ENCODE measurements at places on chromosomes 7 and 10.
A peak's percentile ranks its signal among the peaks of the same experiment; 100 is the strongest.

DNA sequence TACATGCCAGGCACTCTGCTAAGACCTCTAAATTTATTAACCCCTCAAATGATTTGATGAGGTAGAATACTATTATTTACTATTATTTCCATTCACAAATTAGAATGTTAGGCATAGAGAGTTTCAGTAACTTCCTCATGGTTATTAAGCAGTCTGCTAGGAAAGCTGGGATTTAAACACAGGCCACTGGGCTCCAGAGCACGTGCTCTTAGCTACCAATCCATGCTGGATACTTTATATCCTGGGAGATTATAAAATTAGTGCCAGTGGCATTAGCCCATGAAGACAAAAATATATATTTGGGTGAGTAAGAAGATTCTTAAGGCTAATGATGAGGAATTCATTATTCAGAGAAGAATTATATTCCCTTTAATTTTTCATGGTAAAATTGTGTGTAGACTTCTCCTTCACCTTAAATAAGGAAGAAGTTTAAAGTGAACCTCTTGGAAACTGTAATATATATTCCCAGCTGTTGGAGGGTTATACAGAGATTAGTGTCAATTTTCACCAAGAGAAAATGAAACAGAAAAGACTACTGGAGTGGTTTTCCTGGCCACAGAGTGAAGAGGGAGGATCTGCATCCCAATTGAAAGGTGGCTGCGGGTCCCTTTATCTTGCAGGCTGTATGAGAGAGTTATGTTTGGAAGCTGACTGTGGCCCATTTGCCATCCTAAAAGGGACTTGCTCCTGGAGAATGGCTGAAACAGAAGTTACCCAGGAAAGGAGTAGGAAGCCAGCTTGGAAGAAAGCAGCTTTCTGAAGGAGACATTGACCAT is 334.3 kb upstream of the TEX47 start:
- DNase-seq: no peak

- peak; percentile 77 for DNase-seq
Measured at GRCh38 chr10:73096041-73096448, 621 bp downstream of the P4HA1 start.

DNA sequence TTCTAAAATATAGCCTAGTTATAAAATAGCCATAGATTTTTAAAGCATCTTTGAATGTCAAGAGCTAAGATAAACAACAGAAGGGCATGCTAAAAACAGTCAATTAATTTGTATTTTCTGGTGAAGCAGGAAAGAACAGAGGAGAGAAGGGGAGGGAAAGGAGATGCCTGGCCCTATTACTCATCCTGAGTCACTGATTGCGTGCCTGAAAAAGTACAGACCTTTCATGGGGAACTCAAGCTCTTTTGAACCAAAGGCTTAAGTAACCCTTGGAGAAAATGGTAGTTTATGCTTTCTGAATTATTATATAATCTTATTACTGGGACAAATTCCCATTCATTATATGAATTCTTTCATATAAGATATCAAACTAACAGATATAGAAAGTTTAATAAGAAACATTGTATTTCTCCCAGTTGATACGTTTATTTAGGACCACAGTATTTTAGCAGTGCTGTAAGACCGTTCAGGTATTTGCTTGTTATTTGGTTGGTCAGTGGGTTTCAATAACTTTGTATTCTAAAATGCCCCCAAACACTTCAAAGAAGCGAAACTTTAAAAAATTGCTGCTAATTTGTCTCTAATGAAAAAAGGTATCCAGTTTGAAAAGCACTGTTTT is 151.3 kb downstream of the HGF start:
- no peak for DNase-seq

- peak; percentile 5 for DNase-seq
Measured at GRCh38 chr10:86400705-86401587, 34.4 kb upstream of the GRID1 start.

DNA sequence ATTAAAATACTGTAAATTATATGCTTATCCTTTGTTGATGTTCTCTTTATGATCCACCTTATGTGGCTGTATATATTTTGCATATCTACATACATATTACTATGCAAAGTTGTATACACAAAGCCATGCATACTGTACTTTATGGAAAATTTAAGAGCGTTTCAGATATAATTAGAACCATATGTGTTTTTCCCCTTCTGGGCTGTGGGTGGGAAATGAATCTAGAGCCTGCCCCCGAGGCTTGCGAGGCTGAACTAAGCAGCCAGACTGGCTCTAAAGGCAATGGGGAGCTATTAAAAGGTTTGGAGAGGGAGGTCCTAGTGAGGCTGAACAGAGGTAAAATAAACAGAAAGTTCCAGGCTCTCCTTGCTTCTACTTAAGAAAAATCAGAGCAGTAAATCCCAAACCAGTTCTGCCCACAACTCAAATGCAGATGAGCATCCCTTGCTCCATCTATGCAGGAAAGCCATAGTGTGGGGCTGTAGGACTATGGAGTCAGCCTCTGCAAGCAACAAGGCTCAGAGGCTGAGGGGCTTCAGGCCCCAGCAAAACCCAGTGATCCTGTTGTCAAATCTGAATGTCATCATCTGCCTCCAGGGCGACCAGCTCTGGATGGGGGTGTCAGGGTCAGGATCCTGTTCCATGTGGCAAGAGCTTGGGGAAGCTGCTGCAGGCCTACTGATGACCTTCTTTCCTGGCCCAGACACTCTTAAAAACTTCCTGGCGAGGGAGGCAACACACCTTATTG is 14.1 kb upstream of the DDIT4 start:
- no peak for DNase-seq

DNA sequence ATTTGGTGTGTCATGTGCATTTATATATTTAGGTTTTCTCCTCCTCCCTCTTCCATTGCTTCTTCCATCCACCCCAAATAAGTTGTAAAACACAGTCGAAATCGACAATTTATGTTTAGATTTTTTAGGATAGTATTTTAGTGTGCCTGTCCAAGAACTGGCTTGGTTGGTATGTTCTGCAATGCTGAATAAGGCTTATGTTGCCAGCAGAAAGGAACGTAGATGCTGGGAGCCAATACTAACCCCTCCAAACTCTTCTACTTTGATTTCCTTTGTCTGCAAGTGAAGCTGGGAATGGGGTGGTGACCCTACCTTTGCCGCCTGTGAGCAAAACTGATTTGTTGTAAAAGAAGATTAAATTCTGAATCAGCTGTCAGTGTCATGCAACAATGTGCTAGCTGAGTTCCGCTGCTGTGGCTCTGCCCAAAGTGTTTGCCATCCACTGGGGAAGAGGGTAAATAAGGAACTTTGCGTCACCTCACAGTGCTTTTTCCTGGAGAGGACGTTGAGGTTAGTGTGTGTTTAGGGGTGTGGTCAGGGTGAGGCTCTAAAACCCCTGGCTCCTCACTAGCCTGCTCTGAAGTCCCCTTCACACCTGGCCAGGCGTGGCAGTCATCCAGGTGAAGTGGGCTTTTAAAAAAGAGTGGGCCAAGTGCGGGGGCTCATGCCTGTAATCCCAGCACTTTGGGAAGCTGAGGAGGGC is 44.4 kb downstream of the TACC2 start:
- DNase-seq: no peak

- no peak for DNase-seq
Measured at GRCh38 chr10:109820620-109821405, 102.5 kb downstream of the XPNPEP1 start.

- peak; percentile 68 for DNase-seq
Measured at GRCh38 chr10:5940807-5941218, 36.5 kb downstream of the IL15RA start.

DNA sequence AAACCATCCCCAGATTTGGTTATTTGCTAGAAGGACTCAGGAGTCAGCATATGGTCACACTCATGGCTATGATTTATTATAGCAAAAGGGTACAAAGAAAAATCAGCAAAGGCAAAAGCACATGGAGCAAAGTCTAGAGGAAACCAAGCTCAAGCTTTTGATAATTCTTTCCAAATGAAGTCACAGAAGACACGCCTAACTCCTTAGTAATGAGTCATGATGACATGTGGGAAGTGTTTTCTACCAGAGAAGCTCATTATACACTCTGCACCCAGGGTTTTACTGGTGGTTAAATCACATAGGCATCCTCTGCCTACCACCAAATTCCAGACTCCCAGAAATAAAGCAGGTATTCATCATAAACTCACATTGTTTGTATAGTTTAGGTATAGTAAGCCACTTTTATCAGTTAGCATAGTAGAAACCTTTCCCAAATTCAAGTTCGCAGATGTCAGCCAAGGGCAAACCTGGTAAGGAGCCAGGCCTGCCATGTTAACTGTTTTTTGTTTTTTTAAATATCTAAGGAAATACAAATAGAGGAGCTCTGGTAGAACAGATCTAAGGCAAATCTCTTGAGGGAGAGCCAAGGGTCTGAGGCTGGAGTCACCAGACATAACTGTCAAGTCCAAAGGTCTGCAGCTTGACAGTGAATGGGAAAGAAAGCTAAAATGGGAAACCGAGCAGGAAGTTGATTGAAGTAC is 15.4 kb upstream of the HIBADH start:
- DNase-seq: peak; percentile 51

DNA sequence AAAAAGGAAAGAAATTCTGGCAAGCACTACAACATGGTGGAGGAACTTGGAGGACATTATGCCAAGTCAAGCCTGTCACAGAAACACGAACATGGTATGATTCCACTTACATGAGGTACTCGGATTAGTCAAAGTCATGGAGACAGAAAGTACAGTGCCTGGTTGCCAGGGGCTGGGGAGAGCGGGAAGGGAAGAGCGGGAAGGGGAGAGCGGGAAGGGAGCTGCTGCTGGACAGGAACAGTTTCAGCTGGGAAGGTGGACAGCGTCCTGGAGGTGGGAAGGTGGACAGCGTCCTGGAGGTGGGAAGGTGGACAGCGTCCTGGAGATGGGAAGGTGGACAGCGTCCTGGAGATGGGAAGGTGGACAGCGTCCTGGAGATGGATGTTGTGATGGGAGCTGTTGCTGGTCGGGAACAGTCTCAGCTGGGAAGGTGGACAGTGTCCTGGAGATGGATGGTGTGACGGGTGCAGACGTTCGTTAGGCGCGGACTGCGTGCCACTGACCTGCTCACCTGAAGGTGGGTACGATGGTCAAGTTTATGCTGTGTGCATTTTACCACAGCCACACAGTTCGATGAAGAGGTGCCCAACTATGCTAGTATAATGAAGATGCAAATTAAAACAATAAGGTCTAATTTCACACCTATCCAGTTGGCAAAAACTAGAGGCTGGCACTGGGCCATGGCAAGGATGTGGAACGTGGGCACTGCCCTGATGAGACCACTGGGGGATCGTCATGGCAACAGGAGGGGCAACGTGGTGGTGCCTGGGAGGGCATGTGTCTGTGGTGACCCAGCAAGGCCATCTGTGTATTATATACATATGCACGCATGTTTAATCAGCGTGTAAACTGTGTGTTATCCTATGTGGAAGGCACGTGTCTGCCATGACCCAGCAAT is 103.8 kb downstream of the NKX6-2 start:
- DNase-seq: no peak

DNA sequence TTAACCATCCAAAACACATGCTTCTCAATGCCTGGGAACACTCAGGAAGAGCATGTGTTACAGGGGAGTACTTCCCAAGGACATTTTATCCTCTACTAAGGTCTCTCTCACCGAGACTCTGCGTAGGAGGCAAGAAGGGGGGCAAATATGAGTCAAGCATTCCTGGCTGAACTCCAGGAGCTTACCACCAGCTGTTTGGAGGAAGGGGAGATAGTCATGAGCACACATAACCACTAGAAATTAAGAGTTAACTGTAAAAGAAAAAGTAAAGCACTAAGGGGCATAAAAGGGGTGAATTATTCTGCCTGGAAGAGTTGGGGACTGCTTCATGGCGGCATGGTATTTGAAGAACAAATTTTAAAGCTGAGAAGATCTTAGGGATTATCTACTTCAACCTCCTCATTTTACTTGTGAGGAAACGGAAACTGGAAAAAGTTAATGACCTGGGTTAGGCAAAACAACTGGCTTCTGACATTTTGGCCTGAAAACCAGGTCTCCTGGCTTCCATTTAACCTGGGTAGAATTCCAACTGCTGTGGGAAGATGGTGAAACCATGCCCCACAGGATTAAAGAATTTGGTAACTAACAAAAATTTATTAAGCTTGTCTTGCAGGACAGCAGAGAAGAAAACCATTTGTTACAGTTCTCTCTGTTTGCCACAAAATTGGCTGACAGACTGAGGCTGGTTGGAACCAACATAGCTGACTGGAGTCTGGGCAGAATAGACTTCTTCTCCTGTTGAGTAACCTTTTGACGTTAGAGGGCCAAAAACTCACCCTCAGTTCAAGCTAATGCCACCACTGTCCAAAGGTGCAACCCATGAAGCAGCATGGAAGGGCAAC is 85.5 kb downstream of the SLC25A13 start:
- DNase-seq: peak; percentile 59

GRCh38 chr10:59781511-59781910 is 28.3 kb upstream of the MRLN start:
- DNase-seq: no peak

GRCh38 chr10:128027306-128027705 is 98.9 kb downstream of the MKI67 start:
- no peak for DNase-seq
